ENCODE measurements at places on chromosomes 3 and 15. TPM values are rescaled to one million over a fixed set of nuclear protein-coding genes. Genes with fewer than 3 reads are reported as not detected.

- no peak for DNase-seq
These were observed 116.4 kb downstream of the SENP2 start for GRCh38 chr3:185702262-185703225.

- no peak for DNase-seq
These were observed 576.3 kb downstream of the GRM7 start for GRCh38 chr3:7437231-7437630.

DNA sequence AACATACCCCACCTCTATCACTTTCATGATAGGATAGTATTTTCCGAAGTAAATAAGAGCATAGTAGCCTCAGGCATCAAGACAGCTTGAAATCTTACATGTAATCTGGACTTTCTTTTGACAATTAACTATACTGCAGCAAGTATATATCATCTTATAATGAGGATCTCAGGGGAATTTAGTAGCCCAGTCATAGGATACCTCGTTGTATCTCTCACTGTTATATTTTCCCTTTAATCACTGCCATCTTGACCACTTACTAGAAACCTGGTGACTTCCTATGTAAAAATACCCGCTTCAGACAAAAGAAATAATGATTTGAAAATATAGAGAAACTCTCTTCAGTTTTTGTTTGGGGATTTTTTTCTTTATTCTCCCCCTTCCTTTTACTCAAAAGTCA, 88.2 kb downstream of the SERPINI1 start:
- DNase-seq, result no peak

DNA sequence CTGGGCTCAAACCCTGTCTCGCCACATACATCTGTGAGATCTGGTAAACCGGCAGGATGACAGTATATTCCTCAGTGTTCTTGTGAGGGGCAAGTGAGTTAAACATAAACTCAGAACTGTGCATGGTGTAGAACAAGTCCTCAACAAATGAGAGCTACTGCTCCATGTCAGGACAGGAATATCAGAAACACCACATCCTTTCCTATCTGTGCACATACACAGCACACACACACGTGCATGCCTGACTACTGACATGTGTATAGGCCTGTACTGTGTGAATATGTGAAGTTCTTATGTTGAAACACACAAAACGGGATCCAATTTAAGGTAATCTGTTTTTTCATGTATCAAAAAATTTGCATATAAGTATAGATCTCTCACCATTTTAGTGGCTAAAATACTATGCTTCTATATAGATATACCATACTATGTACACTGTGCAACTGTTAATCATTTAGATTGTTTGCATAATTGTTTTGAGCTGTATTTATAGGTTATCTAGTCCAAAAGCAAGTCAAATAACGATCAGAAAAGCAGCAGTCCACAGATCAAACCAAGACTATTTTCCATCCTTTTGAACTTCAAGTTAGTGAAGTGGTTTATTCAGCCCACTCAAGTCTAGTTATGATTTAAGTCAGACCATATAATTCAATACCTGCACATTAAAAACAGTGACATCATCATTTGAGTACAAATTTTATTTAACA, 44.8 kb downstream of the CCR4 start:
- DNase-seq, result no peak

DNA sequence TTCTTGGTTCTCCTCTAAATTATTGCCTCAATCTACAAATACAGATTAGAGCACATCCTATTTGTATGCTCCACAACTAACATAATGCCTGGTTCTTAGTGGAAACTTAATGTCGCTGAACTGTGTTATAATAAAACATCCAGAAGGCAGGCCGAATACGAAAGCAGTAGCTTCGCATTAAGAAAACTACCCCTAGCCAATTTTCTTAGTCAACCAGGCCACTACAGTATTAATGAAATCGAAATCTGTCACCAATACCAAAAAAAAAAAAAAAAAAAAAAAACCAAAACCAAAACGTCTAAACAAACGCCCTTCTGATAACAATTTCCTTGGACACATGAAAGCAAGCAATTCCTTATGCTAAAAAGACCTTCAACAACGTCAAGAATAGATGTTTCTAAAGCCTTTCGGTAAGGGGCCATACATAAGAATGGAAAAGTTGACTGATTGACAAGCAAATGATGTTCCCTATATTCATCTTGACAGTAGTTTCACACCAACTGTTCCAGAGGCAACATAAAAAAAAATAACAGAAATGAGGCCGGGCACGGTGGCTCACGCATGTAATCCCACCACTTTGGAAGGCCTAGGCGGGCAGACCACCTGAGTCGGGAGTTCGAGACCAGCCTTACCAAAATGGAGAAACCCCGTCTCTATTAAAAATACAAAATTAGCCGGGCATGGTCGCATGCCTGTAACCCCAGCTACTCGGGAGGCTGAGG, 1.3 kb downstream of the DENND6A start:
- DNase-seq, result no peak

GRCh38 chr3:163261056-163261455, 1764.4 kb downstream of the OTOL1 start:
- no peak for DNase-seq

DNA sequence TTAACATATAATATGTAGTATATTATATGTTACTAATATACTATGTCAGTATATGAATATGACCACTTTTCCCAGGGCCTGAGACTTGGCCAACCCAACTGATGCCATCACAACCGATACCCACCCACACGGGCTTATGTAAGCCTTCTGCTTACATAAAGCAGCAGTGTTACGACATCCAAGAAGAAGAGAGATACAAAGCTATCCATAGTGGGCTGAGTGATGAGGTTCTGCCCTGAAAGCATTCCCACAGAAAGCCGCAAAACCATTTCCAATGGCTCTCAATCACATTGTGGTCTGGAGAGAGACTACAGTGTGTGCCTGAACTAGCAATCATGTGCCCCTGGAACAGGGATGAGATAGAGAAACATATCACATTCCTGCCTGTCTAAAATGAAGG, 177.9 kb downstream of the PLOD2 start:
- DNase-seq, result no peak

- no peak for DNase-seq
These were observed 4.6 kb downstream of the MCCC1 start for GRCh38 chr3:183094711-183095110.

Gene SEMA5B
- total RNA-seq, result 5.3 TPM

Gene SELENOK
- total RNA-seq, result 126 TPM

Gene IGDCC3
- total RNA-seq, result 0.16 TPM

Gene SPINK8
- not detected for total RNA-seq

Gene RHCG
- total RNA-seq, result 0.22 TPM

Data from left ventricle myocardium inferior (tissue), 1 donor.